ENCODE measurements at places on chromosomes 13 and 19.

GRCh38 chr19:47511128-47511517, 3.7 kb downstream of the NAPA start:
- DNase-seq = no peak

DNA sequence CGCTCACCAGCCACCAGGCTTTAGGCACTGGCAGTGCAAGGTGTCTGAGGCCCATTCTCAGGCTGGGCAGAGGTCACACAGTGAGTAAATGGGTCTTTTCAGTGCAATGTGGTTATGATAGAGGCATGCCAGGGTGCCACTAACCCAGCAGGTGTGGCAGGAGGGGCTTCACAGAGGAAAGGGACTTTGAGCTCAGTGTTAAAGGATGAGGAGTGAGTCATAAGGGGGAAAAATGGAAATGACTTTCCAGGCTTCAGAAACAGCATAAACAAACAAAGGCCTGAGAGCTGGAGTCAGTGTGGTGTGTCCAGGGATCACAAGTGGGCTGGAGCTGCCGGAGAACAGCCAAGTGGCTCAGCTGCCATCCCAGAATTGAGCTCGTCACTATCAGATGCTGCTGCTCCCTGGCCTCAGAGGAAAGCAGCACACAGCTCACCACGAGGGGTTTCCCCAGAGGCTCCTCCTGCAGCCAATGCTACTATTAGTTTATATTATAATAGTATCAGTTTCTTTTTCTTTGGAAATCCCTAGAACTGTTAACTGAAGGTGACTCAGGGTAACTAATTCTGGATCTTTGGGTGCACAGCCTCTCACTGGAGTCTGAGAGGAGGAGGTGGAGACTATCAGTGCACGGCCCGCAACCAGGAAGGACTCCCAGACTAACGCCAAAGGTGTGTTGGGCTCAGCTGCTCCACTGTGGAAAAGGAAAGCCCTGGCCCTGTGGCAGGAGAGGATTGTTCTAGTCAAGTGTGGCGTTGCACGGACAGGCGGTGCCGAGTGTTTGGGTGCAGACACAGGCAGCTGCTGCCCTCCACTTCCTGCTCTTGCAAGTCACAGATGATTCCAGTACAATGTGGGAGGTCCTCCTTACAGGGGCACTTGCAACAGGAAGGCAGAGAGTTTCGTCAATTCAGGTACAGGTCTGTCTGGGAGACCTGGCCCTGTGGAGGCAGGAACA, 39.5 kb downstream of the DHRS12 start:
- DNase-seq = peak; percentile 43

GRCh38 chr19:9850235-9850959, 15.3 kb downstream of the PIN1 start:
- DNase-seq = no peak

DNA sequence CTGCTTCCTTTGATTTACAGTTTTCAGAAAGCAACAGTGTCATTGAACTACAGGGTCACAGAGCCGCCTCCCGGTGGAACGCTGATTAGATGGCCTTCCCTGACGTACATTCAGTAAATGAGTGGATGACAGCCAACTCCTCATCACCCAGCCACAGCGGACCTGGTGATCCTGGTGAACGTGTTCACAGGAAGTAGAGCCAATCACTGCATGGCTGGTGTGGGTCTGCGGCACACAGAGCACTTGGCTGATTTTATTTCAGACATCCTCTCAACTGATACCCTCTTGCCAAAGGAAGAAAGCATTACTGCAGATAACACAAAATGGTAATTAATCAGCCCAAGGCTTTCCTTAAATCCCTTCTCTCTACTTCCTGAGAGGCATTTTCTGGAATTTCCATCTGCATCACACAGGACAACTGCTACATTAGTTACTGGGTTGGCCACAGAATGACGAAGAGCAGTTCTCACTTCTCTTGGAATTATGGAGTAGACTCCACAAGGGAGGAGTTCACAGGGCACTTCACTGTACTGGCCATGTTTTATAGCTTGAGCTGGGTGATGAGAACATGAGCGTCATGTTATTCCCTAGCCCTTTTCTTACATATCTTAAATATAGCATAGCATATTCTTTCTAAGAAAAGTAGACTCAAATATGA, 84.0 kb upstream of the SLC7A1 start:
- no peak for DNase-seq

DNA sequence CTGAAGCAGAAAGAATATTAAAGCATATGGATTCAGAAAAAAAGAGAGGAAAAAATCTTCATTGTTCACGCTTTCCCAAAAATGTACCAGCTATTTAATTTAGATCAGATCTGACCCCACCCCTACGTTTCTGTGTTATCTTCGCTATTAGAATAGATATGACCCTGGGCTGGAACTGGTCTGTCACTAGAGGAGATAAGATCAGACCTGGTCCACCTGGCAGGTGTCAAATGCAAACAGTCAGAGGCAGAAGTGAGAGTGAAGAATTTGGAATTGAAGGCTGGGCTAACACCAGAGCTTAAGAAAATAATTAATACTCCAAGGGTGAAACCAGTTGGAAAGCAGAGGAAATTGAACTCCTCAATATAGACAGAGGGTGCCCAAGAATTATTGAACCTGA, 30.0 kb upstream of the MBNL2 start:
- no peak for DNase-seq

DNA sequence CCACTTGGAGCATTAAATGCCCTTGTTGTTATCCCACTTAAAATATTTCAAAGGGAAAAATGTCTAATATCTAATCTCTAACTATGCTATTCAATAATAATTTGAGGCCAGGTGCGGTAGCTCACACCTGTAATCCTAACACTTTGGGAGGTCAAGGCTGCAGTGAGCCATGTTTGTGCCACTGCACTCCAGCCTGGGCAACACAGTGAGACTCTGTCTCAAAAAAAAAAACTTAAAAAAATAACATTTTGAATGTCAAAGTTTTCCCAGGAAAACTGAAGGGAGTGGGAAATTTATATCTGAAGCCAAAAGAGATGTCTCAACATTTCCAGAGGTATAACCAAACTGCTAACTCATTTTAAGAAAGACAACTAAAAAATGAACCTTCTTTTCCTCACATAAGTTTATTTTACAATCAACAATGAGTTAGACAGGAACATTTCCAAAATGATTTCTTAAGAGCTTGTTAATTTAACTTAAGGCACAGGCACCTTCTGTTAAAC, 47.9 kb downstream of the CAB39L start:
- no peak for DNase-seq

GRCh38 chr13:48158290-48158689, 63.4 kb upstream of the MED4 start:
- DNase-seq = no peak

All from NCI-H510A treated with DMSO at 0.1 percent for 48 hours (cell line).